ENCODE measurements at places on chromosomes 4 and X.

DNA sequence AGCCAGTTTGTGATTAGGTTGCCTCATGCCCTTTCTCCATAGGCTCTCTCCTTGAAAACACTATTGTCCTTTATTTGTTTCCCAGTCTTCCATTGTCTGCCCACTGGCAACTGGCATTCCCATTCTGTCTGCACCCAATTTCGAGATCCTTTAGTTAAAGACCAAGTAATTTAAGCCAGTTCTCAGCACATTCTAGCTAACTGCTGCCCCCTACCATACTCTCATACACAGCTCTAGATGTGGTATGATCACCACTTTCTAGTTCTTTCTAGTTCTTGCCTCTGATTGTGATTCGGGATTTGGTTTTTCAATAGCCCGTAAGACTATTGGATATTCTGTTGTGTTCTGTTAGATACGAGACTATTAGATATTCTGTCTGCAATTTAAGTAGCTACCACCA, 135.8 kb upstream of the TRPC5 start:
- no peak for DNase-seq

DNA sequence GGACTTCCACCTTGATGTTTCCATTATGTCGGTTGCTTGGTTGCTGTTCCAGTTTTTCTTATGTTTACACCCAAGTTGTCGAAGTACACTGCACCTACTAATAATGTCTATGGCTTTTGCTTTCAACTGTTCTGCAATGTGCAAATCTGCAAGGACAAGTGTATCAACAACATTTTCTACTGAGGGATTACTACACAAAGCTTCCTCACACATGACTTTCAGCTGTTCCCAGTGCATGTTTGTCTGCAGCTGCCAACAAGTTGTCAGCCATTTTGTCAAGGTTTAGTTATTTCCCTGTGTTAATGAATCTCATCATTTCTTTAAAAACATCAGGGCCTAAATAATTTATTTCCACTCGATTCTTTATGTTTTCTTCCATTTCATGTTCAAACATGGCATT, 45.4 kb upstream of the UGT2A3 start:
- no peak for DNase-seq

GRCh38 chr4:75729836-75730235, 5.5 kb downstream of the USO1 start:
- no peak for DNase-seq

DNA sequence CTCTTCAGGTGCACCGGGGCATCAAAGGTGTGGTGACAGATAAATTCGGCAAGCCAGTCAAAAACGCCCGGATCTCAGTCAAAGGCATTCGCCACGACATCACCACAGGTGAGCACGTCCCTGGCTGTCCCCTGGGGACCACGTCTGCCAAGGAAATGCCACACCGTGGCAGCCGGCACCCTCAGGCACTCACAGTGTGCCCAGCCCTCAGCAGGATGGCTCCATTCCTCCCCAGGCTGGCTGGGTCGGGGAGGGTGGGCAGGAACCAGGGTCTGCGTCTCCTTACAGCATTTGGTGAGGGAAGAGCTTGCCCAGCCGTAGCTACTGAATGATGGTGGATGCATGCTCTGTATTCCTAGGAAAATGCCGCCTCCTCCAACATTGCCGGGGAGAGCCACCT, 25.9 kb downstream of the CPZ start:
- no peak for DNase-seq

GRCh38 chr4:36322921-36323354, 41.5 kb downstream of the DTHD1 start:
- peak; percentile 39 for DNase-seq

DNA sequence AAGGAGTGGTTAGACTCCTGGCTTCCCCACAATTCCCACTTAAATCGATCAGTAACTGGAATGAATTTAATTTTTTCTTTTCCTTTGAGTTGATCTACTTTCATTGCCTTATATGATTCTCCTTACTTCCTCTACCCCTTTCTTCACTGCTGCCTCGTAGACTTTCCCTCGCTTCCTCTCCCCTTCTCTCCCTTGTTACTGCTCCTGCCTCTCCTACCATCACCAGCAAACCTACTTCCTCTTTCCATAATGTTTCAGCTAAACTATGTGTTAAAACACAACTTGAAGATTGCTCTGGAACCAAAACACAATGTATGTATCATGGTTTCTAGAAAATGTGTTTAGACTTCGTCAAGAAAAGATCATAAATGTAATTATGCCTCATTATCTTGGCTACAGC, 132.0 kb upstream of the TET2 start:
- DNase-seq, result no peak

DNA sequence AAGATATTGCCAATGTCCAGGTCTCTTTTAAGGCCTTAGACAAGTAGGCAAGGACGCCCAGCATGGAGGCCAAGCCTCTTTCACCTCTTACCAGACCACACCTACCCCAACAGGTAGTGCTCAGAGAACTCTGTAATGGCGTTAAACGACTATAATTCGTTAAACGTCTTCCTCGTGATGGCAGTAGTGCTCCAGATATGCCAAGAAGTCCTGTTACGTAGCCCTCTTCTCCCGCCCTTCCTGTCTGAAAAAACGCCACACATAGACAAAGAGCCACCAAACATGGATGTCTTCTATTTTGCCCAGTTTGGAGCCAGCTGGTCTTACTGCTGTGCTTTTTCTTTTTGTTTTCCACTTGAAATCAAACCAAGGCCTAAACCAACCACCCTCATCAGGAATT, 190.7 kb downstream of the OR13H1 start:
- DNase-seq, result peak; percentile 80

DNA sequence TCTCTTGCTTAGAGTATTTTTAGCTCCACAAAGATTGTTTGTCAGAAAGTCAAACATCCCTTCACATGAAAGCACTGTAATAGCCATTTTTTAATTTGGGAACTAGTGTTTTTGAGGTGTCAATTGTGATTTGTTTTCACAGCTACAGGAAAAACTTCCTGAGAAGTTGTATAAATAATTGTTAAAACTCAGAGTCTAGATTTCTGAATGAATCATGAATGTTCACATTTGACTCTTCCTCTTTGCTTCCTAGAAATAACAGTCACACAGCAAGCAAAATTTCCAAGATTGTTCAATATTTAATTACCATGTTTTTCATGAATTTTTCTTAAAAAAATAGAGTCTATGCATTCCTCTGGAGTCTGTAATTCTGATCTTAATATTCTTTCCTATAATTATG, 156.9 kb upstream of the SLC7A11 start:
- no peak for DNase-seq

DNA sequence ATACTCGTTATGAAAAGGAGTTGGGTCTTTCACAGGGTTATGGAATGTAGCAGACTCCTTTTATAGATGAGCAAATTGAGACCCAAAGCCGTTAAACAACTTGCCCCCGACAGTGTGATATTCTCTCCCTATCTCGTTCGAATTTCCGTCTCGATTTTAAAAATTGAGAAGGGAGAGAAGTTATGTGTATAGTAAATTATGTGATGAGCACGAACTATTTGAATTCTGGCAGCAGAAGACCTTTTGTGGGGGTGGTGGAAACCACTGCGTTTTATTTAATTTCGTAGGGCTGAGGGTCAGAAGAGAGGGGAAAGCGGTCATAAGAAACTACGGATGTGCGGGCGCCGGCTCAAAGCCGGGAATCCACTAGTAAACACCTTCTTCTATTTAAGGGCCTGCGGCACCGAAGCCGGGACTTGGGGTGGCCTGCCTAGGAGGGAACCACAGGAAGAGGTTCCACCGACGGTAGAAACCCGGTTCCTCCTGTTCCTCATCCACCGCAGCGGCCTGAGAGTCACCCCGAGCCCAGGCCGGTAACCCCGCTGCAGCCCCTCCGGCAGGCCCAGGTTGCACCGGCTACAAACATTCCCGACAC, 1.5 kb upstream of the DDX3X start:
- no peak for DNase-seq

GRCh38 chr4:75016472-75016871, 83.6 kb downstream of the PARM1 start:
- no peak for DNase-seq

DNA sequence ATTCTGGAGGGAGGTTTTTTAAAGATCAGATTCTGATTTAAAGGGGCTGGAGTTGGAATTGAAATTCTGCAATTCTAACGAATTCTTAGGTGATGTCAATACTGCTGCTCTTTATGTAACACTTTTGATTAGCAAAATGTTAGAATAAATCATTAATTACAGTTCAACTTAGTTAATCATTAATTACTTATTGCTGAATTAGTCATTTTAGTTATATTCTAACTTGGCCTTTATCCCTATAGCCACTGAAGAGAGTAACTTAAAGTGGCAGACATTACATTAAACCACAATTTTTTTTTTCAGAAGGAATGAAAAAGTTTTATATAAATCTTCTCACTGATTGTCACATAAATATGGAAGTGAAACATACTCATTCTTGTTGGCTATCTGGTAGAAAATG, 206.6 kb upstream of the ITM2A start:
- no peak for DNase-seq

- no peak for DNase-seq
These were observed 49.5 kb downstream of the PSAPL1 start for GRCh38 chr4:7384929-7385890.

DNA sequence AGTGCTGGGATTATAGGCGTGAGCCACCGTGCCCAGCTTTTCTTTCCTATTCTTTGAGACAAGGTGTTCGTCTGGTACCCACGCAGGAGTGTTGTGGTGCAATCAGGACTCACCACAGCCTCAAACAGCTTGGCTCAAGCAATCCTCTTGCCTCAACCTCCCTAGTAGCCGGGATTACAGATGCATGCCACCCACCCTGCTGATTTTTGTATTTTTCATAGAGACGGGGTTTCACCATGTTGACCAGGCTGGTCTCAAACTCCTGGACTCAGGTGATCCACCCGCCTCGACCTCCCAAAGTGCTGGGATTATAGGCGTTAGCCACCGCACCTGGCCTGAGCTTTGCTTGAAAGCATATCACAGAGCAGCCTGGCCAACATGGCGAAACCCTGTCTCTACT, 1.5 kb upstream of the CRLF2 start:
- no peak for DNase-seq
